NCI-H187 treated with DMSO at 0.1 percent for 48 hours (cell line): ENCODE measurements at places on chromosomes 7 and 10.

GRCh38 chr10:88895250-88895649 lies 15.2 kb downstream of the STAMBPL1 start:
- no peak for DNase-seq

DNA sequence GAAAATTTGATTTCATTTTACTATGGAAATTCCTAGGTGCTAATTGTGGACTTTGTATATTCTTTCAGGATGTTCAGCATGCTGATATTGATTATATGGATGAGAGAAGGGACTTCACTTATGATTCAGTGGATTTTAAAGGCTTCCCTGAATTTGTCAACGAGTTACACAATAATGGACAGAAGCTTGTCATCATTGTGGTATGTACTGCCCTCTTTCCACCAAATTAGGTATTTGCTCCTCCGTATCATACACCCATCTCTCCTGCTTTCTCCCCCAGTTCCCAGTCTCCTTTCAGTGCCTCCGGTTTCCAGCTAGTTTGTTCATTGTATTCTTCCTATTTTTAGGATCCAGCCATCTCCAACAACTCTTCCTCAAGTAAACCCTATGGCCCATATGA lies 34.6 kb downstream of the MGAM start:
- DNase-seq: no peak

- DNase-seq: no peak
These were observed 11.9 kb upstream of the COL1A2 start for GRCh38 chr7:94382746-94383145.

DNA sequence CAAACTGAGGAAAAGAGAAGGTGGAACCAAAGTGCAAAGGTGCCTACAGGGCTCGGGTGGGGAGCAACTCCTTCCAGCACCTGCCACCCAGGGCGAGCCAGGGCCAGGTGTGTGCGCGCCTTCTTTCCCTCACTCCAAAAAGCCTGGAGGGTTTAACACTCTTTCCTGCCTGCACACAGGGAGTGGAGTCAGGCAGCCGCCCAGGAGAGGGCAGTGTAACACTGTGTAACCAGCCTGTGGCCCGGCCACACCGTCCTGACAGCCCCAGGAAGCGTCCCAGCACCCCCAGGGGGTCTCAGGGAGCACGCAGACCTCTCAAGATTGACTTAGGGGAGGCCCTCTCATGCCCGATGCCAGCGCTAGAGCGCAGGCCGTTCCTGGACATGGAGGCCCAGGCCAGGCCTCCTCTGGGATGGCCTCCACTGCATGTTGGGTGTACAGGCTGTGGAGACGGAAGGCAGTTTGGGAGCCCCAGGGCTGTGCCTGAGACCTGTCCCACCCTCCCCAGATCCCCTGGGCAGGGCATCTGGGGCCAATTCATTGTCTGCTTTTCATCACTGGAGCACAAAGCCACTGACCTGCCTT lies 13.4 kb downstream of the BRI3 start:
- no peak for DNase-seq

DNA sequence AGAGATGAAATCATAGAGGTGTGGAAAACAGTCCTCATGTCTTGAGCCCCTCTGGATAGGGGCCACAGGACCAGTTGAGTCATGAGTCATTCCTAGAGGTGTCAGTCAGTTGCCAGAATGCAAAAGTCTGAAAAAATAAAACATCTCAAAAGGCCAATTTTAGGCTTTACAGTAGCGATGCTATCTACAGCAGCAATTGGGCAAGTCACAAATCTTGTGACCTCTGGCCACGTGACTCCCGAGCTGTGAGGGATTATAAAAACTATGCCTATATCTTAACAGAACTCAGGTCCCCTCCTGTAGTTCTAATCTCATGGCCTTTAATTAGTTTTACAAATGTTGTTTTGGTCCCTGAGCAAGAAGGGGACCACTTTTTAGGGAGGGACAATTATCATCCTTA lies 15.6 kb upstream of the TAS2R41 start:
- DNase-seq: no peak
